ENCODE measurements at places on chromosomes 3 and 15.

- no peak for DNase-seq
These were observed 68.9 kb downstream of the ST8SIA2 start for GRCh38 chr15:92462424-92463125.

- no peak for DNase-seq
These were observed 52.8 kb upstream of the FAM98B start for GRCh38 chr15:38401106-38401505.

- DNase-seq = no peak
These were observed 54.6 kb downstream of the TRANK1 start for GRCh38 chr3:36890261-36890660.

GRCh38 chr15:27884726-27885125, 214.4 kb downstream of the OCA2 start:
- DNase-seq = no peak

All from head of caudate nucleus (tissue), 42 donors.